Stimulated activated CD4-positive, alpha-beta T cell treated with anti-CD3 and anti-CD28 coated beads, Interleukin-2, amount 100 ng/mL, for 48 hours (primary cell): ENCODE measurements at places on chromosomes 11 and 22.

- no peak for DNase-seq
These were observed 474.3 kb downstream of the TBC1D22A start for GRCh38 chr22:47236718-47237117.

GRCh38 chr11:106724293-106724892 is 293.9 kb downstream of the GUCY1A2 start:
- DNase-seq, result no peak

GRCh38 chr11:117621226-117621625 is 175.8 kb downstream of the DSCAML1 start:
- DNase-seq, result peak; percentile 15

GRCh38 chr22:27844656-27845591 is 43.4 kb upstream of the MN1 start:
- DNase-seq, result no peak

DNA sequence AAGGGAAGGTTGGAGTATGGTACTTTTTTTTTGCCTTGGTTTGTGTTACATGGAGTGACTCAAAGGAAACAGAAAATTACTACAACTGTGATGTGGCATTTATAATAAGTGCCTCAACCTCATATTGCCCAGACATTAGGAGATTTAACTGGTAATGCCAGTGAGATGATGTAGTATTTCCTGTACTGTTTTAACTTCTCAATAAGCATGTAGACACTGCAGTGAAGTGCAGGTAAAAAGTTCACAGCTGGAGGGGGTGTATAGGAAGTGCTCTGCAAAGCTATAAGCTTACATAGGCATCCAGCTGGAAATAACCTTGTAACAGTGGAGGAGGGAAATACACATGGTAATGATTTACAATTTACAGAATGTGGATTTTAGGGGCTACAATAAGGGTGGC is 138.2 kb upstream of the MTMR2 start:
- no peak for DNase-seq

DNA sequence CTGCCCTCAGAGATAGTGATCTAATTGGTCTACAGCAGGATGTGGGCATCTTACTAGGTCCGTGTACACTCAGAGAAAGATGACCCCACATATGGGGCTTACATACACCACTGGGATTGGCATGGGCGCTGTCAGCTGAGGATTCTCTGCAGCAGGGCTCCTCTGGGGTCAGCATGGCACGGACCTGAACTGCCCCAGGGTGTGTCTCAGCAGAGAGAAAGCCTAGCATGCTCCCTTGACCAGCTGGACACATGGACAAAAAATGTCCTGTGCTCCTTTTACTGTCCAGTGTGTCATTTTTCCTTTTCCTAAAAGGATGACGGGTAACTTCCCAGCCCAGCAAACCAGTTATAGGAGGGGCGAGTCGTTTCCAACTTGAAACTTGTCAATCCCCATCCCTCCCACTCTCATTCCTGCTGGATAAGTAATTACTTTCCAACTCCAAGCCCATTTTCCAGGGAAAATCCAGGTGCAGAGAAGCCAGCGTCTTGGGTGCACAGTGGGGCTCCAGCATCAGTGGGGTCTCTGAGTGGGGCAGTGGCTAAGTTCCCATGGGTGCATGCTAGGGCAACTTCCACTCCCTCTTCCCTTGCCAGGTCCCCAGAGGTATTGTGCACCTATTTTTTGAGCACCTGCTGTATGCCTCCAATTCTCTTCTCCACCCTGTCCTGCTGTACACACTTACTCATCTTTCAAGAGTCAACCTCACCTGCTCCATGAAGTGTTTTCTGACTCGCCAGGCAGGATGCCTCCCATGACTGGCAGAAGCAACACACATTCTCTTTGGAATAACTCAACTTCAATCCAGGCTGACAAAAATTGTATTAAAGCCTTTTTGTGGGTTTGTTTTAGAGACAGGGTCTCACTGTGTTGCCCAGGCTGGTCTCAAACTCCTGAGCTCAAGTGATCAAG is 5.0 kb downstream of the VSTM5 start:
- DNase-seq, result no peak

DNA sequence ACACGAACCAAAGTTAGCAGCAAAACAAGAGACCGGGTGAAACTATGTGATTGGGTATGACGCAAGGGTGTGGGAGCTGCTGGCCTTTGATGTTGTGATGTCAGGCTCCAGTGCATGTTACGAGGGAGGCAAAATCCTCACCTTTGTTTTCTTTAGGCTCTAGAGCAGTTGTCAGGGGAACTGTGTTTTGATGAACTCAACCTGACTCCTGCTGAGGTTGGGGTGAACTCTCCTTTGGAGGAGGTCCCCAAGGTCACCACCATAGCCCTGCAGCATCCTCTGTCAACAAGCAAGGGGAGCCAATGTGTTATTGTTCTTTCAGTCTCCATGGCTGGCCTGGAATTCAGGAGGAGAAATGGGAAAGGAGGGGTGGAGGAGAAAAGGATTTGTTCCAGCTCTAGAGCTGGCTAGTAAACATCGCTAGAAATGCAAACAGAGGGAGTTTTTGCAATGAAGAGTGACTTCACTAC is 33.8 kb downstream of the RASSF10 start:
- no peak for DNase-seq

GRCh38 chr11:9625162-9625561 is 38.7 kb upstream of the SWAP70 start:
- no peak for DNase-seq

DNA sequence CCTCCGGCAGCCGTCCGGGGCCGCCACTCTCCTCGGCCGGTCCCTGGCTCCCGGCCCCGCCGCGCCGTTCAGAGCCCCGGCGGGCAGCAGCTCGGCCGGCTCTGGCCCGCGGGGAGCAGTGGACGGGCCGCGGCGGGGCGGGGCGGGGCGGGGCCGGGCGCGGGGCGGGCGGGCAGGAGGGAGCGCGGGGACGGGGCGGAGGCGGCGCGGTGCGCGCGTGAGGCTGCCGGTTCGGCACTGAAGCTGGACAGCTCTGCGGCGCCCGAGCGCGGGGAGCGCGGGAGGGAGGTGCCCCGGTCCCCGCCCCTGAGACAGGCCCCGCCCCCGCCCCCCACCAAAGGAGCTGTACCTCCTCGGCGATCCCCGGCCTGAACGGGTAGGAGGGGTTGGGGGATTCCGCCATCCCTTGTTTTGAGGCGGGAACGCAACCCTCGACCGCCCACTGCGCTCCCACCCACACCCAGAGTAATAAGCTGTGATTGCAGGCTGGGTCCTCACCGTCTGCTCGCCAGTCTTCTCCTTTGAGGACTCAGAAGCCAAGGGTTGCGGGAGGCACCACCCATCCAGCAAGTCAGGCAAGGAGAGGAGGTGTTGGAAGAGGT is at the start of gene DRD2:
TSS of gene DRD2 (minus strand) at position 239 of the 602 bp plus-strand sequence. CDS start 50,747 bp downstream, outside the sequence.
- no peak for DNase-seq

- no peak for DNase-seq
These were observed 121.5 kb upstream of the B3GAT1 start for GRCh38 chr11:134533511-134533910.

DNA sequence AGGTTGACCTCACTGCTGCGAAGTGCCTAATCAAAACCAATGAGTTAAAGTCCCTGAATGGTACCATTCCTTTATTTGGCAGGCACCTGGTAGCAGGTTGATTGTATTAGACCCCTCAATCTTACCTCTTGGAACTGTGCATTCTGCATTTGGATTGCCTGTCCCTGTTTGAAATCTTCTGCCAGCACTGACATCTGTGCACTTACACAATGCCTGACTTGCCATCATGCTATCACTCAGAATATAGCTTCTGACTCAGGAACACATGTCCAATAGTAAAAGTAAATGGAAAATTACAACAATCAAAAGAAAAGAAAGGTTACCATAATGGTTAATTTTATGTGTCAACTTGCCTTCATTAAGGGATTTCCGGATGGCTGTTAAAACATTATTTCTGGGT is 366.0 kb upstream of the PDGFD start:
- DNase-seq, result no peak
